ENCODE measurements at places on chromosomes 2 and 18.

GRCh38 chr2:3604991-3605961 lies 10.4 kb downstream of the COLEC11 start:
- no peak for DNase-seq

DNA sequence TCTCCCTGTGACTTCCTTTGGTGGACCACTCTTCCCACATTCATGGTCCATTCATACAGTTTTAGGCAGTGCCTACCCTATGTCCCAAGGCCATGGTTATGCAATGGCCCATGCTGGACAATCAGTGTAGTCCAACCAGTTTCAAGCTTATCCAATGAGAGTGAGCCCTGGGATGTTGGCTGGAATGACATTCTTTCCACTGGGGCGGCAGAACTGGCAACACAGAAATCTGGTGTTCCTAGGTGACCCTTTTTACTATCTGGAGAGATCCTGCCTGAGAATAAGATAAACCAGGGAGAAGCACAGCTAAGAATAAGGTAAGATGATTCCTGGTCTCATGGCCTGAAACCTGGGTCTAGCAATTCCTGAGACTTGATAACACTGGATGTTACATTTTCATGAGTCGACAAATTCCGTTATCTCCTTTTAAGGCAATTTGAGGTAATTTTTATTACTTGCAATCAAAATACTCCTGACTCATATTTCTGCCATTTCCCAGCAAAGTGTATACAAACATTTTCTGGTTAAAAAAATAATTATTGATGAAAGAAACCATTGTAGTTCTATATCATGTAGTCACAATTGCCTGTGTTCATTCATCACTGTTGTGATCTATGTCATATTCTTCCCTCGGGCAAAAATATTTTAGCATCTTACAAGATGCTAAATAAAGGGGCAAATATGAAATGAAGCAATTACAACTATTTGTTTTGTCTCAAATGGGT lies 271.5 kb upstream of the LYPD1 start:
- no peak for DNase-seq

- DNase-seq: no peak
Observed at GRCh38 chr18:22961156-22961555, 28.0 kb downstream of the RBBP8 start.

DNA sequence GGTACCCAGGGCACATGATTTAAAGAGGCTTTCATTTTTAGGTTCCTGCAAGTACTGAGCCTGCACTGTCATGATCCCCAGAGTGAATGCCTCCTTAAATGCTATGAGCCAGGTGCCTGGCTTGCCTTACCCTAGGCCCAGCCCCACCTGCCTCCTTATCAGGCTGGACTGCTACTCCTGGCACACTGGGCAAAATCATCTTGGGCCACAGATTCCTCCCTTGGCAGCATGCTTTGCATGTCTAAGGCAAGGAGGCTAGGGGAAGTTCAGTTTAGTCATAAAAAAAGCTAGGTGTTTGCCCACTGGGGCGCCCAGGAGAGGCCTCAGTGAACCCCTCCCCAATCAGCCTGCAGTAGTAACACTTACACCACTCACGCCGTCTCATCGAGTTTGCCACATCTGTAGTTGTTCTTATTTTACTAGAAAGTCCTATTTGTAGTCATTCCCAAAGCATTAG lies 45.1 kb downstream of the LBH start:
- DNase-seq: no peak

DNA sequence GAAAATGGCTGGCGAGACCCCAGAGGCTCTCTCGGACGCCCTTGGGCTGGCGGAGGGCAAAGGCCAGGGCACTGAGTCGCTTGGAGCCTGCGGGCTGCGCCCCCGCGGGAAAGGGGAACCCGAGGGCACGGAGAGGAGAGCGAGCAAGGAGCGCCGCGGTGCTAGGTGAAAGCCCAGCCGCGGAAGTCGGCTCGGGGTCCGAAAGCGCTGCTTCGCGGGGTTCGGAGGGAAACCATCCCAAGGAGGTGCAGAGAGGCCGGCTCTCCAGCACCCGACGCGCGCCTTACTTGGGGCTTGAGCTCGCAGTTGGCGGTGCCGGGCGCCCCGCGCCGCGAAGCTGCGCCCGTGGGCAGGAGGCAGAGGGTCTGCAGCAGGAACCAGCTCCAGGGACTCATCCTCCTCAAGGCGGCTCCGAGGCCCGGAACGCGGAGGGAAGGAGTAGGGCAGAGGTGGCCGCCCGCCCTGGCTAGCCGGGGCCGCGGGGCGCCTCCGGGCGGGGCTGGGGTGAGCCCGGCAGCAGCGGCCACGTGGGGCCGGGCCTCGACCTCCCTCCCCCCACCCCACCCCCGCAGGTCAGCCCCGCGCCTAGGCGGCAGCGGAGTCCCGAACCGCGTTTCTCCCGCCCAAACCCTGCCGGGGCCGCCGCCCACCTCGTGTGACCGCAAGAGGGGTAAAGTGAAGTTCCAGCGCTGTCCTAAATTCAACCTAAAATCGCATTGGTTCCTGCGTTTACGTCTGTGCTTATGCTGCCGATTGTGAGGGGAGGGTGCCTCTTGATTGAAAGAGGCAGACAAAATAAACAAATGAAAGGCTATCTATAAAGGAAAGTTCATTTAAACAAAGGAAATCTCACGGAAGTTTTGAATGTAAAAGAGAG lies at the start of gene TRABD2A:
TSS of gene TRABD2A (minus strand) at position 440 of the 877 bp plus-strand sequence. CDS start at position 395, 45 bp downstream.
- no peak for DNase-seq

- no peak for DNase-seq
Observed at GRCh38 chr2:219086196-219086595, 25.5 kb upstream of the IHH start.

- DNase-seq: no peak
Observed at GRCh38 chr2:234333168-234334130, 163.4 kb downstream of the ARL4C start.

- no peak for DNase-seq
Observed at GRCh38 chr2:208350610-208351009, 56.0 kb upstream of the PTH2R start.

DNA sequence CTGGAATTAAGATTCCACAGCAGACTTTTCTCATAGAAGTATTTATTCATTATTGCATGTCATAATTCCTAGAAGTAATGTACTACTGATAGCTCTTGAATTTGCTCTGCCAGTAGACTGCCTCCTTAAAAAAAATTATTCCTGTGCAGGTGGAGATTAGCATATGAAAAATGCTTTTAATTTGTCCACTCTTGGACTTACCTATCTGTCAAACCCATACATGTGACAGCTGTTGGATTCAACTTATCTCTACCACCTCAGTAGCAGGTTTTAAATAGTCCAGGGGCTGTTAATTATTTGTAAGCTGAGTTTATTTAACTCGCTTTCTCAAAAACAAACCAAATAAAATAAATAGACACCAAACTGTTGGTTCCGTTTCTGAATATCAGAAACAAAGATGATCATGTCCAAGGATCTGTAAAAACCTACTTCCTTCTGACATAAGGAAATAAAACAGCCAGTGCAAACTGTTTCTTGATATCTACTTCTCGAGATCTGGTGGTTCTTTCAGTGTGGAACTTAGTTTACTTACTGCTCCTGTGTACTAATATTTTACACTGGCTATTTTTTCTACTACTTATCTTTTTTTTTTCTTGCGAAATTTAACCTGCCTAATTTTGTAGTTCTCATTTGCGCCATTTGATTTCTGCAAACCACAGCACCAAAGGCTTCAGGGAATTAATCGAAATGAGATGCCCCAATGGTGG lies 44.2 kb downstream of the ZEB2 start:
- DNase-seq: no peak

DNA sequence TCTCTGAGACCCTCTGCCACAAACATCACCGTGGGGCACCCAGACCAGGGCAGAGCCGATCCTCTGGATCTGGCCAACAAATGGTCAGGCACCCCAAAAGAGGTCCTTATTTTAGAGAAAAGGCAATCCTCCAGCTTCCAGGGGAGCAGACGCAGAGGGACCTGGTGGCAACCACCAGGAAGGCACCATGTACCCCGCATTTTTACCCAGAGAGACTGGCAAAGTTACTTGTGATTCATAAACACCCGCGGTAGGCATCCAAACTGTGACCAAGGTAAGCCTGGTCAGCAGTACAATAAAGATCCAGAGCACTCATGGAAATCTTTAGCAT lies 10.5 kb downstream of the LIMS2 start:
- no peak for DNase-seq

DNA sequence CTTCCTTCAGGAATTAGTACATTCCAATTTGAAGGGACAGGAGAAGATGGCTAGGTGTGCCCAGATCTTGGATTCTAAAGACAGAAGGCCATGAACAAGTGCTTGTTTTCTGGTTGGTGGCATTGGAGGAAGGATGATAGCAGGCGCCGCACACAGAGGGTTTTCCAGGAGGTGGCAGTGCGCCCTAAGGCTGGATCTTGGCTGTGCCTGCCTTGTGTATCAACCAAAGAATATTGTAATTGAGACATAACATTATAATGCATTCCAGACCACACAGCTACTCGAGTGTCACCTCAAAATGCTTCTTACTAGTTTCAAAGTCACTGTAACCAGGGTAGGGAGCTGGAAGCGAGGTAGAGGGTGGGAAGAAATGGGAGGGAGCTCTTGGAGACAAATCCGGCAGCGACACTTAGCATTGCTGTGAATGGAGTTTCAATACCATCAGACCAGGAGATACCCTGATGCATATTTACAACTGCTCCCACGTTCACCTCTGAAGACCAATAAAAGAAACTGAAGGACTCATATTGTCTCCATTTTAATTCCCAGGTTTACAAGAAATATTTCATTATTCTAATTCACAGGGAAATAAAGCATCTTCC lies 42.5 kb downstream of the CPO start:
- DNase-seq: peak; percentile 77

GRCh38 chr18:28963481-28963880 lies 786.6 kb upstream of the CDH2 start:
- no peak for DNase-seq

GRCh38 chr2:154565433-154565832 lies 133.1 kb upstream of the KCNJ3 start:
- DNase-seq: no peak

- no peak for DNase-seq
Observed at GRCh38 chr2:67899187-67899586, 163.6 kb downstream of the C1D start.

- DNase-seq: no peak
Observed at GRCh38 chr2:155350783-155351580, 652.5 kb downstream of the KCNJ3 start.

- no peak for DNase-seq
Observed at GRCh38 chr2:99850084-99850710, 292.2 kb downstream of the AFF3 start.

GRCh38 chr2:73993778-73994177 lies 9.1 kb downstream of the TET3 start:
- DNase-seq: no peak

GRCh38 chr2:60502144-60502543 lies 51.3 kb downstream of the BCL11A start:
- DNase-seq: no peak

- no peak for DNase-seq
Observed at GRCh38 chr2:106552921-106553320, 65.8 kb downstream of the CD8B2 start.

DNA sequence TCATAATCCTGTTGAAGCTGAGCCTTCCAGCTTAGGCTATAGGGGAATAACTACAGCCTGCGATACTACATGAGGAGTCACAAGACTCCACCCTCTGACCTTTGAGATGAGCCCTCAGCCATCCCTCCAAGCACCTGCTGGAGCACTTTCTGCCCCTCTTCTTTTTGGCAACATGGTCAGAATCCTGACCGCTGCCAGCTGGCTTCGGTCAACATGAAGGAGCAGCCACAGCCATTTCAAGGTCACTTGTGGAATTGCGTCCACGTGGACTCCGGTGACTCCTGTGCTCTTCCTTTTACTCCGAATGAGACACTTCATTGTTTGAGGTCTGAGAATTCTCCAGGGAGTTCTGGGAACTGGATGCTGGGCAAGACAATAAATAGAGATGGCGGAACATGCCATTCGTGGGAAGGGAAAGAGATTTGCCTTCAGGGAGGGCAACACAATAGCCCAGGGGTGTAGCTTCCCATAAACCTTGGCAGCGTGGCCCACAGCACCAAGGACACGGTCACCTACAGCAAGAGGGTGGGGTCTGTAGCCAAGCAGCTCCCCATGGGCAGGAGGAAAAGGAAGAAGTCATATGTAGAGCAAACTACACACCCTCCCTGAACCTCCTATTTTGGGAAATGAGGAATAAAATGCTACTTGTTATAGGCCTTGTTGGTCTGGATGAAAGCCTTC lies 73.3 kb upstream of the PPP1CB start:
- no peak for DNase-seq

DNA sequence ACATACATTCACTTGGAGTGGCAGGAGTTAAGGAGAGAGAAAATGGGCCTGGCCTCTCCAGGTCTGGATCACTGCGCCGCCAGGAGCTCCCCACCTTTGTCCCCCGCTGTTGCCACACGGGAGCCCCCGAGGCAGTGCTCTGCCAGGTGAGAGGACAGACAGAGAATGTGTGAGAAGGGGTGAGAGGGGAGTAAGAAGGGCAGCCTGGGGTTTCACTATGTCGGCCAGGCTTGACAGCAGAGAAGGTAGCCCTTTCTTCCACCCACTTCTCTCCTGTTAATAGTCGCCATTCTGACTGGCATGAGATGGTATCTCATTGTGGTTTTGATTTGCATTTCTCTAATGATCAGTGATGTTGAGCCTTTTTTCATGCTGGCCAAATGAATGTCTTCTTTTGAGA lies 26.2 kb upstream of the ARHGEF4 start:
- no peak for DNase-seq

- no peak for DNase-seq
Observed at GRCh38 chr2:20159411-20160070, 65.4 kb downstream of the SDC1 start.

DNA sequence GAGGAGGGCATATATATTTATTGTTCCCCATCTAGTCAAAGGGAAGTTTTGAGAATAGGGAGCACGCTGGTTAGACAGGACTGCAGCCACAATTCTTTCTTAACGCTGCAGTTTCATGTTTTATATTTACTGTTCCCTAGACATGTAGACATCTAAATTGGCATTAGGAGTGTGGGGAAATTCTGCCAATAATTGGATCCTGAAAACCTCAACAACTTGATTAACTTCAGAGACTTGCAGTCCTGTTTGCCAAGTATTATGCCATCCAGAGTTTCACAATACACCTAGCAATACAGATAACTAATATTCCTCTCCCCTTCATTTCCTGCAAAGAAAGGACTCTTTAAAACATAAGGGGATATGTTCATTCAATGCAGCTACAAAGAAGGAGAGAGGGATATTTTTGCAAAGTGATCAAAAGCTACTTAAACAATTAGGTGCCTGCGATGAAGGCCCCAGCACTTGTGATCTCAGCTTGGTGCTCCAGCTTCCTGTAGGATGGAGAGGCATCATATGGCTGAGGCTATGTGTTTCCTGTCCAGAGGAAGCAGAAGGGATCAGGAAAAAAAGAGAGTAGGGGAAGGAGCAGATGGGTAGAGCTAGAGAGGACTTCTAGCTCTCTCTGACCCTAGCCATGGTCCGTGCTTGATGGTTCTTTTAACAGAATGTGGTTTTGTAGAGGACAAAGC lies 264.4 kb downstream of the MTX2 start:
- DNase-seq: no peak

GRCh38 chr2:221203856-221204255 lies 368.2 kb downstream of the EPHA4 start:
- no peak for DNase-seq

GRCh38 chr2:216372761-216373291 lies 543 bp upstream of the MARCHF4 start:
- DNase-seq: no peak

- no peak for DNase-seq
Observed at GRCh38 chr2:55478610-55479304, 40.8 kb upstream of the CFAP36 start.
